ENCODE measurements at places on chromosomes 16 and 17.

DNA sequence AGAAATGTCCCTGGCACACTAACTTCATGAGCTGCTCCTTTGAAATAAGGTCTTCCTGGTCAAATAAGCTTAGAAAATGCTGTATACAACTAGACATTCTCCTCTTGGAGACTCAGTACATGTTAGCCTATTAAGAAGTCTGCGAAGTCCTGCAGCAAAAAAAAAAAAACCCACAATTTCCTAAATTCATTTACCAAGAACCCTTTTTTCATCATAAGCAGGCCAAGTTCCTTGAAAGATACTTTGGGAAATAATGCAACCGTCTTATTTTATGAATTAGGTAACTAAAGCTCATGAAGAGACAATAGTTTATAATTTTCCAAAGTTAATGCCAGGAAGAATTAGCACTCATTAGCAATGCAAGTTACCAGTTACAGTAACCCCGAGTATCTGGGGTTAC lies 49.0 kb upstream of the HAS3 start:
- DNase-seq: no peak

- DNase-seq: no peak
Observed at GRCh38 chr16:30494709-30495108, 22.2 kb downstream of the ITGAL start.

DNA sequence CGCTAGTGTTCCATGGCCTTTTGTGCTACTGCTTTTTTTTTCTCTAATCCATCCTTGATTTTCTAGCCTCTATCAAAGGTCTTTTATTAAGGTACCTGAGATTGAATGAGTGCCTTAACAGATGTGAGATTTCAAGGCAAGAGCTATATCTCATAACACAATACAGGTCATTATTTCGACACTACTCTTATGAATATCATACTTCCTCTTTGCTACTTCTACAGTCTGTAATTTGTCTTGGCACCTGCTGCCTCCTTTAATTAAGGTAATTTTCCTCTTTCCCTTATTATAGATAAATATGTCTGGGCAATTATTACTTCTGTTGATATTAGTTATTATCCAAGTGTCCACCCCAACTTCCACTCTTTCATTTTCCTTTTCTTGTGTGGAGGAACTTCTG lies 5.3 kb downstream of the KRT28 start:
- DNase-seq: no peak

DNA sequence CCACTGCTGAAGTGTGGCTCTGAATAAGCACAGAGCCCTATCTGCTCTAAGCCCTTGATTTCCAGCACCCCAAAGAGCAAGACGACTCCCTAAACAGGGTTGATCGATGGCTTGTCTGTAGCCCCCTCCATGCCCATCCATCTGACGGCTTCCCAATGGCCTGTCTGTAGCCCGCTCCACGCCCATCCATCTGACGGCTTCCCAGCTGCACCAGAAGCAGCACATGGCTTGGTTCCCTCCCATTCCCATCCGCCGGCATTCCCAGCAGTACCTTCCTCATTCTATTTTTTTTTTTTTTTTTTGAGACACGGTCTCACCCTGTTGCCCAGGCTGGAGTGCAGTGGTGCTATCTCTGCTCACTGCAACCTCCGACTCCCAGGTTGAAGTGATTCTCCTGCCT lies 64.5 kb downstream of the RBFOX3 start:
- DNase-seq: no peak

DNA sequence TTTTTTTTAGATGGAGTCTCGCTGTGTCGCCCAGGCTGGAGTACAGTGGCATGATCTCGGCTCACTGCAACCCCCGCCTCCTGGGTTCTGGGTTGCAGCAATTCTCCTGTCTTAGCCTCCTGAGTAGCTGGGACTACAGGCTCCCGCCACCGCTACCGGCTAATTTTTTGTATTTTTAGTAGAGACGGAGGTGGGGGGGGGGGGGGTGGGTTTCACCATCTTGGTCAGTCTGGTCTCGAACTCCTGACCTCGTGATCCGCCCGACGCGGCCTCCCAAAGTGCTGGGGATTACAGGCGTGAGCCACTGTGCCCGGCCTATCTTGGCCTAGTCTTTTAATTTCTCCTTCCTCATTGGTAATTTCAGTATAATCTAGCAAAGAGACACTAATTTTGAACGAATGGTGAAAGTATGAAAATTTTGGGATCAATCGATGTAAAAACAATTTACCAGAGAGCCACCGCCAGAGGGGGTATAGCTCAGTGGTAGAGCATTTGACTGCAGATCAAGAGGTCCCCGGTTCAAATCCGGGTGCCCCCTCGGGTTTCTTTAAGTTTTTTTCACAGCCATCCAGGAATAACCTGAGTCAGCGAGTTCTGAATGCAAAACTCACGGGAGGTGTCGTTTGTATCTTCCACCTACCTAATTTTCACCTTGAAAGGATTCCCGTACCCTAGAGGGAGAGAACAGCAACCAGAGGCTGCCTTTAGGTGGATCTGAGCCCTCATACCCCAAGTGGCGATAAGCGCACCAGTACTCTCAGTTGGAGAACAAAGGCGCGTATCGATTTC lies 2.5 kb upstream of the LASP1 start:
- peak; percentile 80 for DNase-seq

GRCh38 chr17:19654896-19655295 lies 6.3 kb downstream of the ALDH3A2 start:
- DNase-seq: no peak
